GM04503 (cell line): ENCODE measurements at places on chromosomes 11 and 22.

DNA sequence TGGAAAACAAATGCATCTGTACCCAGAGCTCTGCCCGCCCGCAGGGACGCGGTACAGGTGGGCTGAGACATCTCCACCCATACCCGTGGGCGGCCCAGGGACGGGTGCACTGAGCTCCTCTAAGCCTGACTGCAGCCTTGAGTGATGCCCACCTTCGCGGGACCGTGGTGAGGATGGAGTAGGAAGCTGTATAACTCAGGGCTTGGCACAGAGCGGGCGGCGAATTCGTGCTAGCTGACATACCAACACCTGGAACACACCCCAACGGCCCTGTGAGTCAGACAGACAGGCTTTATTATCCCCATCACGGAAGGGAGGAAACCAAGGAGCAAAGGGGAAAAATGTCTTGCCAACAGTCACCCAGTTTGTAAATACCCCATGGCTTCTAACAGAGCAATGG, 61.9 kb downstream of the SMCO4 start:
- no peak for DNase-seq

- DNase-seq = no peak
Observed at GRCh38 chr22:16912281-16912680, 87.1 kb upstream of the XKR3 start.

DNA sequence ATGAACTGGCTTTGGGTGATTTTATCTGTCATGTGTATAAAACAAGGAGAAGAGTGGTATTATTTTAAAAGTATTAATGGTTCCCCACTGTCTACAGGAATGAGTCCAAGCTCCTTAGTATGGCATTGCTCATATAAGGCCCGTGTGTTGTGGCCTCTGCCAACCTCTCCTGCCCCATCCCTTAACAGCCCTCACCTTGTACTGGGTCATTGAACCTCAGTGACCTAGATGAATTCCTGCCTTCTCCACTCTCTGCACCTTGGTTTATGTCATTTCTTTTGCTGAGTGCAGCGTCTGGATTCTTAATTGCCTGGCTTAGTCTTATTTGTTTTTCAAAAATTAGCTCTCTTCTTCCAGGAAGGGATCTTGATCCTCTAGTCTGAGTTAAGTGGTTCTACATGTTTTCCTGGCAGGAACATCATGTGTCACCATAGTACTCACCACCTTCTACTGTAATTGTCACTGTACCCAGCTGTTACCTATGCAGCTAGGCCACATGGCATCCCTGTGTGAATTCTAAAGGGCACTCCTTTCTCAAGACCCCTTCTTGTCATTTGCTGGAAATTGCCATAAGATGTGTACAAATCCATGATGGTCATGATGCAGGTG, 36.2 kb upstream of the POGLUT3 start:
- no peak for DNase-seq

DNA sequence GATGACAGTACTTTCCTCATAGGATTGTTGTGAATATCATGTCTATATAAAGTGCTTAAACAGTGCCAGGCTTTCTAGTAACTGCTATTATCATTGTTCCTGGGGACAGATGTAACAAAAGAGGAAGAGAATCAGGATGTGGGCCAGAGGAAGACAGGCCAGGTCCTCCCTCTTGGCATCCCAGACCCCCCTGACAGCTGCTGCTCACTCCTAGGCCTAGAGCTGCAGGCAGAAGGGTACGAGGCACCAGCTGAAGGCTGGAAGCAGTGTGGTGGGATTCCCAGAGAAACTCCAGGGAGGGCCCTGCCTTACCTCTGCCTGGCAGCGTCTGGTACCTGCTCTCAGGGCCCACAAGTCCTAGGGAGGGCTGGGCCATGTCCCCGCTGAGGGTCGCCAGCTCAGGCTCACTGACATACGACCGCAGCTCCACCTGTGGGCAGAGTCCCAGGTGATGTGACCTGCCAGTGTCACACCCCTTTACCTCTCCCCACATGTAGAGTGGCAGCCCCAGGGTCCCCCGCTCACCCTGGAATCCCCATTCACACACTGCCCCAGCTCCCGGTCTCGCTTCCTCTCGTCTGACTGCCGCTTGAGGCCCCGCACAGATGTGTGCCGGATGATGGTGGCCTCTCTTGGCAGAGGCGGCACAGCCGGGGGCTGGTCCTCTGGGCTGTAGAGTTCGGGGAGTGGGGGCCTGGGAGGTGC, 52.2 kb downstream of the C11orf58 start:
- DNase-seq = no peak

GRCh38 chr22:49088801-49089791, 738.6 kb downstream of the BRD1 start:
- no peak for DNase-seq

GRCh38 chr11:108237058-108237481, 14.2 kb downstream of the ATM start:
- no peak for DNase-seq

GRCh38 chr11:19422276-19422675, 181.5 kb upstream of the E2F8 start:
- DNase-seq = no peak
